Activated T-helper 1 cell treated with anti-CD3 and anti-CD28 coated beads, Interleukin-12 subunit alpha, Interleukin-12 subunit beta, Interleukin-2, Interleukin-4 antibody, amounts not matched to agents 30 ng/mL and 10 ng/mL and 1 ng/mL, durations not matched to agents 14 hours and 24 hours and 36 hours (primary cell): ENCODE measurements at places on chromosomes 3 and 15.

- peaks cover 19% of the 10 kb centered on the region for H3K27me3 ChIP-seq
- no peaks in the 10 kb centered on the region for H3K4me1 ChIP-seq
- no peak overlapping the region for H3K27ac ChIP-seq
- no peaks in the 10 kb centered on the region for H3K36me3 ChIP-seq
Observed at GRCh38 chr3:126136428-126137220, 43.8 kb downstream of the ALDH1L1 start.

DNA sequence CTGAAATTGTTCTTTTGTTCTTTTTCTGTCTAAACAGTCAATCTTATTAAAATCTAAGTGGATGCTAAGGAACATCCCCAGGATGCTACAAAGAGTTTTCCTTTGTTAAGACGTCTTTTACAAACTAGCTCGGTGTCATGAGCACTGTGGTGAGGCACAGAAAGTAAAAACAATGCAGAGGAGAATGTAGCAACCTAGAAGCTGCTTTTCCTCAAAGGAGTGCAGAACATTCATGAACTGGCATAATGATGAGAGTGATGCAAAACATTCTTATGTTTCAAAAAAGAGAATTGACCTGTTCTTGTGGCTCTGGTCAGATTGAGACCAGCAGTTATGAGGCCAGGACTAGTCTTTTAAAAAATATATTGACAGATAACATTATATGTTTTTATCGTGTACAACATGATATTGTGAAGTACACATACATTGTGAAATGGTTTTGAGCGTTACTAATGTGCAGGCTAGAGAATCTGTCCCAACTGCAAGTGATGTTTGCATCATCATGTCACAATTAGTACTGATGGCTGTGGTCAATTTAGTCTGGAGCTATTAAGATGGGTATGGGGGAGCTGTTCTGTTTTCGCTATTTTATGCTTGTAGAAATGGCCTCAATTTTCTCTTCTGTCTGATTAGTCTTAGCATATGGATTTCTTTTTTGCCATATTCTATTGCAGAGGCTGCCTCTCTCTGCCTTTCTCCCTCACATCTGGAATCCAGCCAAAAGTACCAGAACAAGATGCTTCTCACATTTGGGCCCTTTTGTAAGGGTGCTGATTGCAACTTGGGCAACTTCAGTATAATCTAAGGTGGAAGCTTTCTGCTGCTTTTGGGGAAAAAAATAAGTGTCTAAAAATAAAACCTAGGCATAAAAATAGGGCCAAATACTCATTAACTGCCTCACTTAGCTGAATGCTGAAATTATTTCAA, 50.2 kb downstream of the HHLA2 start:
- no peak overlapping the region for H3K27ac ChIP-seq
- no peak overlapping the region for H3K4me3 ChIP-seq
- peaks cover 32% of the 10 kb centered on the region for H3K4me1 ChIP-seq
- peaks cover 6% of the 10 kb centered on the region for H3K36me3 ChIP-seq
- H3K27me3 ChIP-seq, result peaks cover 6% of the 10 kb centered on the region

- H3K36me3 ChIP-seq, result peaks cover 3% of the 10 kb centered on the region
- H3K4me1 ChIP-seq, result no peaks in the 10 kb centered on the region
- DNase-seq, result no peak
Observed at GRCh38 chr3:194124193-194124592, 11.8 kb upstream of the HES1 start.

DNA sequence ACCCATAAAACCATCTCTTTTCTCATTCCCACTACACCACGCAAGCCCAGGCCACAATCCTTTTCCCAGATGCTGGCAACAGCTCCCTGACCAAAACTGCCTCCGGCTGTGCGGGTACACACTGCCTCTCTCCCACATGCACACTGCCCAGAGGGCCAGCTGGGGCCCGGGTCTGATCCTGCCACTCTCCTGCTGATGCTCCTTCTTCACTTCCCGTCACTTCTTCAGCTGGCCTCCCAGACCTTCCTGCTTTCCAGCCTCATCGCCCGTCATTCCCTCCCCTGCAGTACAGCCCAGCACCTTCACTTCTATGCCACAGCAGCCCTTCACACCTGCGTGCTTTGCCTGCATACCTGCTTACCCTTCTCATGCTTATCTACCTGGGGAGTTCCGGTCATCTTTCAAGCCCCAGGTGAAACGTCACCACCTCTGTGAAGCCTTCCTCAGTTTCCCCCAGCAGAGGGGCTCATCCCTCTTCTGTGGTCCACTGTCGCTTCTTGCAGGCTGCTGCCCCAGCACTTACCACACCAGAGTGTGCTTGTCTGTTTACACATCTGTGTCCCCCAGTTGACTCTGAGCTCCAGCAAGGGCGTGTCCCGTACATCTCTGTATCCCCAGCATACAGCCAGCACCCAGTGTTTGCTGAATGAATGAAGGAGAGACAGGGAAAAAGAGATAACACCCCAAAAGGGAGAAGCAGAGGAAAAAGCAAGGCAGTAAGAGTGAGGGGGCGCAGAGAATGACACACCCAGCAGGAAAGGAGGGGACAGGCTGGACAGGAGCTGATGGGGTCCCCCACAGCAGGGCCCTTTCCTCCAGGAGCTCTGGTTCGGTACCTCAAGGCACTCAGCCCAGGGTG, 22.2 kb downstream of the GRAMD2A start:
- no peak for DNase-seq
- peaks cover 12% of the 10 kb centered on the region for H3K27me3 ChIP-seq
- H3K4me3 ChIP-seq, result no peak overlapping the region
- H3K27ac ChIP-seq, result no peak overlapping the region
- no peaks in the 10 kb centered on the region for H3K4me1 ChIP-seq

- no peak overlapping the region for H3K4me3 ChIP-seq
- no peak for DNase-seq
- H3K27me3 ChIP-seq, result peaks cover 7% of the 10 kb centered on the region
Observed at GRCh38 chr3:170717410-170718402, 131.8 kb upstream of the SLC7A14 start.

DNA sequence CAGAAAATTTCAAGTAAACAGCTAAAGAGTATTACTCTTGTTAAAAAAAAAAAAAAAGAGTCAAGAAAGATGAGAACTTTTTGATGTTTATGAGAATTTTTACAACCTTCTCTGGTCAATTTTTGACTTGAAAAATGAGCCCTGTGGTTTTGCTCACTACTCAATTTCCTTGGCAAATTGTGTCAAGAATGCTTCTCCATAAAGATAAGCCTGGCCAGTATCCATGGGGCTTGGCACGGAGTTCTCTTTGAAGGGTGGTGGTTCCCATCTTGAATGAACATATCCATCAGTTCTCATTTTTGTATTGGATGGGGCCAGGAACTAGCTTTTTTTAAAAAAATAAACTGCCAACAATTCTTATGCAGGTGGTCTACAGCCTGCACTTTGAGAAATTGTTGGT, 179.9 kb downstream of the RYR3 start:
- H3K27ac ChIP-seq, result no peak overlapping the region
- no peaks in the 10 kb centered on the region for H3K4me1 ChIP-seq
- no peaks in the 10 kb centered on the region for H3K36me3 ChIP-seq
- H3K4me3 ChIP-seq, result no peak overlapping the region
- H3K27me3 ChIP-seq, result no peaks in the 10 kb centered on the region

GRCh38 chr15:52217186-52217585, 26.0 kb upstream of the GNB5 start:
- no peaks in the 10 kb centered on the region for H3K27me3 ChIP-seq
- no peak overlapping the region for H3K27ac ChIP-seq
- H3K36me3 ChIP-seq, result no peaks in the 10 kb centered on the region
- H3K4me1 ChIP-seq, result peaks cover 16% of the 10 kb centered on the region
- no peak overlapping the region for H3K4me3 ChIP-seq

GRCh38 chr3:150072576-150072975, 101.9 kb upstream of the PFN2 start:
- DNase-seq, result no peak
- no peak overlapping the region for H3K4me3 ChIP-seq
- peaks cover 5% of the 10 kb centered on the region for H3K27me3 ChIP-seq
- H3K4me1 ChIP-seq, result no peaks in the 10 kb centered on the region
- H3K27ac ChIP-seq, result no peak overlapping the region
- no peaks in the 10 kb centered on the region for H3K36me3 ChIP-seq

GRCh38 chr3:33877187-33877586, 78.8 kb downstream of the PDCD6IP start:
- no peaks in the 10 kb centered on the region for H3K4me1 ChIP-seq
- H3K36me3 ChIP-seq, result no peaks in the 10 kb centered on the region

- peak; percentile 15 for DNase-seq
- H3K4me1 ChIP-seq, result peaks cover 32% of the 10 kb centered on the region
- H3K4me3 ChIP-seq, result peak overlapping the region; percentile 8
- H3K36me3 ChIP-seq, result peaks cover 52% of the 10 kb centered on the region
- peak overlapping the region; percentile 81 for H3K27ac ChIP-seq
Observed at GRCh38 chr3:33008282-33008681, 56.8 kb downstream of the CCR4 start.

DNA sequence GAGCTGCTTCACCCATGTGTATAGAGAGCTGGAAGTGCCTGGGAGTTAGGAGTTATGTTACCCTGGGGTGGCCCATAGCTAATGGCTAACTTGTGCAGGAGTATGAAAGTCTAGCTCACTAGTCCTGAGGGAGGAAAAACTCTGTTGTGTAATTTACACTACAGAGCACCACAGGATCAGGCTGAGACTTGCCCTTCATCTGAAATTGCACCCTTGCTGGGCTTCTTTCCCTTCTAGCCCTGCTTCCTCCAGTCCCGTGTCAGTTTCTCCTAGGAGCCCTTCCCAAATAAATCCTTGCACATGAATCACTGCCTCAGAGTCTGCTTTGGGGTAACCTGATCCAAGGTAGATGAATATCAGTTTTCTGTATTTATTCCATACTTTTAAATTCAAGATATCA, 40.0 kb downstream of the CTXND1 start:
- H3K4me1 ChIP-seq, result no peaks in the 10 kb centered on the region
- H3K27ac ChIP-seq, result no peak overlapping the region
- H3K36me3 ChIP-seq, result no peaks in the 10 kb centered on the region
- no peak for DNase-seq

DNA sequence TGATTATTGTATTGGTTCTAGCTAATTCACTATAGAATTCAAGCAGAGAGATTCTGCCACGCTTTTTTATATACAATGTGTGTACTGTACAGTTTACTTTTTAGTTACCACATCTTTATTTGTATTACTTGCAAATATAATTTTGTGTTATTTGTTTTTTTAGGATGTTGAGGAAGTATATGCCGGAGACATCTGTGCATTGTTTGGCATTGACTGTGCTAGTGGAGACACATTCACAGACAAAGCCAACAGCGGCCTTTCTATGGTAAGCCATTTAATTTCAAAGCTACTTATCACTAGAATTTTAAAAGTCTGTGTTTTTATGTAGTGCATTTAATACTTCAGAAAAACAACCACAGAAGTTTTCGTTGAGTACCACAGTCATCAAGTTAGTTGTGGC, 11.7 kb downstream of the LXN start:
- H3K4me3 ChIP-seq, result no peak overlapping the region
- H3K4me1 ChIP-seq, result no peaks in the 10 kb centered on the region

DNA sequence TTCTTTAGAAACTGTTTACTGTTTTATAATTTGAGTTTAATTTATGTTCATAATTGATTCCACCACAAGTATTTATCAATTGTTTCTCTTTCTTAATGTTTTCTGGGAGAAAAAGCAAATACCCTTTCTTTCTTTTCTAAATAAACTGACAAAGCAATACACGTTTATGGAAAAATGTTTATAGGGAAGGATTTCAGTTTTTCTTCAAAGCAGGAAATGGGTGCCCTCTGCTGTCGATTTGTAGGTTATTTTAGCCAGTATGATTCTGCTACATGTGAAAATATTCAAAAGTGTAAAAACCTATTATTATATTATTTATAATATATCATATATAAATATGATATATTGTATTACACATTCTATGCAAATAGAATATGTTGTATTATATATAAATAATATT, 921.0 kb upstream of the ROBO1 start:
- H3K27me3 ChIP-seq, result no peaks in the 10 kb centered on the region
- no peak overlapping the region for H3K4me3 ChIP-seq
- no peak overlapping the region for H3K27ac ChIP-seq
- no peak for DNase-seq
- H3K4me1 ChIP-seq, result no peaks in the 10 kb centered on the region

- H3K4me3 ChIP-seq, result no peak overlapping the region
- no peaks in the 10 kb centered on the region for H3K27me3 ChIP-seq
- no peak for DNase-seq
- no peaks in the 10 kb centered on the region for H3K4me1 ChIP-seq
- no peak overlapping the region for H3K27ac ChIP-seq
Observed at GRCh38 chr3:144866476-144866875, 894.9 kb downstream of the DIPK2A start.

- H3K27me3 ChIP-seq, result no peaks in the 10 kb centered on the region
- no peak overlapping the region for H3K4me3 ChIP-seq
- no peak overlapping the region for H3K27ac ChIP-seq
- H3K4me1 ChIP-seq, result no peaks in the 10 kb centered on the region
- no peak for DNase-seq
Observed at GRCh38 chr3:38383156-38383875, 36.7 kb downstream of the XYLB start.

- H3K4me3 ChIP-seq, result peak overlapping the region; percentile 91
- peak overlapping the region; percentile 94 for H3K27ac ChIP-seq
- peaks cover 24% of the 10 kb centered on the region for H3K36me3 ChIP-seq
- peak; percentile 38 for DNase-seq
Observed at GRCh38 chr3:63864008-63864964, 619 bp downstream of the ATXN7 start.

- H3K4me1 ChIP-seq, result peaks cover 35% of the 10 kb centered on the region
- DNase-seq, result no peak
- H3K4me3 ChIP-seq, result no peak overlapping the region
- H3K27me3 ChIP-seq, result no peaks in the 10 kb centered on the region
Observed at GRCh38 chr15:44435893-44436667, 8.7 kb downstream of the CTDSPL2 start.

DNA sequence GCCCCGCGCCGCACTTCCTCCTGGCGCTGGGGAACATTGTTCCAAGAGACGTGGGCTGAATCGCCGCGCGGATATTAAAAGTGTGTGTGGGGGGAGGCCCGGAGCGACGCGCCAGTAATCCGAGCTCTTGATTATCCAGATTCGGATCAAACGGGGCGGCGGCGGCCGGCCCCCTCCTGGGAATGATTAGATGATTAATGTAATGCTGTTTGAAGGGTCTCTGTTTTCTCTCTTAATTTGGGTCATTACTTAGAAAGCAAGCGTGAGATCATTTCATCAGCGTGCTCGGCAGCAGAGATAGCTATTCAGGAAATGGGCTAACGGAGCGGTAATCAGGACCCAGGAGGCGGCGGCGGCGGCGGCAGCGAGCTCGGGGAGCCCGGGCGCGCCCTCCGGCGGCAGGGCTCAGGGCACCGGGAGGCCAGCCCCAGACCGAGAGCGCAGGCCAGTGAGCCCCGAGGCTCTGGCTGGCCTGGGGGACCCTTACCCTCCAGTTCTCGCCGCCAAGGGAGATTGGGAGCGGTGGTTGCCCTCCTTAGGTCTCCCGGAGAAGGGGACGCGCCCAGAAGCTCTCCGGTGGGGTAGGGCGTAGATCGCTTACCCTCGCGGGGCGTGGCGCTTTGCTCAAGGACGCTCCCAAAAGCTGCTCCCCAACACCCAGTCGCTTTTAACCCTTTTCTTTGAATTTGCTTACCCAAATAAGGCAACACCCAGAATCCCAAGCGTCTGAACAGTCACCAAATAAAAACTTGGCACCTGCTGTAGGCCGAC, 4.5 kb downstream of the FEZF2 start:
- no peaks in the 10 kb centered on the region for H3K4me1 ChIP-seq
- peaks cover 77% of the 10 kb centered on the region for H3K27me3 ChIP-seq
- peaks cover 4% of the 10 kb centered on the region for H3K36me3 ChIP-seq
- no peak overlapping the region for H3K4me3 ChIP-seq
- H3K27ac ChIP-seq, result no peak overlapping the region

GRCh38 chr3:55929154-55929869, 442.2 kb upstream of the WNT5A start:
- H3K4me3 ChIP-seq, result no peak overlapping the region
- no peaks in the 10 kb centered on the region for H3K27me3 ChIP-seq
- H3K4me1 ChIP-seq, result no peaks in the 10 kb centered on the region
- DNase-seq, result no peak

- no peaks in the 10 kb centered on the region for H3K36me3 ChIP-seq
- no peak for DNase-seq
- H3K27me3 ChIP-seq, result peaks cover 2% of the 10 kb centered on the region
- no peak overlapping the region for H3K4me3 ChIP-seq
- no peak overlapping the region for H3K27ac ChIP-seq
- H3K4me1 ChIP-seq, result no peaks in the 10 kb centered on the region
Observed at GRCh38 chr3:118000219-118000618, 1034.4 kb downstream of the IGSF11 start.
